Stimulated activated CD4-positive, alpha-beta T cell treated with anti-CD3 and anti-CD28 coated beads, Interleukin-4, amount 100 ng/mL, for 4 hours (primary cell): ENCODE measurements at places on chromosomes 1 and 21.

GRCh38 chr1:109894823-109895719 is 15.6 kb upstream of the CSF1 start:
- no peak for DNase-seq

DNA sequence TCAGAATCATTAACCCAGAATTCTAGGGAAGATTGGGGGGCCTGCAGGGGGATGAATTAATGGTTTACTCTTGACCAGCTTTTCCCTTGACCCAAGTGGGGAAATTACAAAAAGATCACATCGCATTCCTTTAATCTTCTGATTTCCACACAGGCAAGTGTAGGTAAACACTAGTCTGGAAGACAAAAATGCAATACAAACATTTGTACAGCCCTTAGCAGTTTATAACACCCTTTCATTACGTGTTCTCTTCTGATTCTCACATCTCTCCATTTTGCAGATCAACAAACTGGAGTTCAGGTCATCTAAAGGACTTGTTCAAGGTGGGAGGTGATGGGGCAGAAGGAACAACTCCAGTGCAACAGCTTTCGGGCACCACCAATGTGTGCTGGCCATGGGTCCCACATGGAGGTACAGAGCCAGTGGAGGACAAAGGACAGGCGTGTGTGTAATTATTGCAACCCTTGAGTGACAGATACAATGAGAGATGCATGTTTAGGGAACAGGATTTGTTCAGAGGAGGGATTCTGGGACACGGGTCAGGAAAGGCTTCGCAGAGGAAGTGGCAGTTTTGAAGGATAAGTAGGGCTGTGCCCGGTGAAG is 20.4 kb downstream of the ATF3 start:
- no peak for DNase-seq

- no peak for DNase-seq
Observed at GRCh38 chr21:38664841-38665240, 140.9 kb upstream of the ETS2 start.

DNA sequence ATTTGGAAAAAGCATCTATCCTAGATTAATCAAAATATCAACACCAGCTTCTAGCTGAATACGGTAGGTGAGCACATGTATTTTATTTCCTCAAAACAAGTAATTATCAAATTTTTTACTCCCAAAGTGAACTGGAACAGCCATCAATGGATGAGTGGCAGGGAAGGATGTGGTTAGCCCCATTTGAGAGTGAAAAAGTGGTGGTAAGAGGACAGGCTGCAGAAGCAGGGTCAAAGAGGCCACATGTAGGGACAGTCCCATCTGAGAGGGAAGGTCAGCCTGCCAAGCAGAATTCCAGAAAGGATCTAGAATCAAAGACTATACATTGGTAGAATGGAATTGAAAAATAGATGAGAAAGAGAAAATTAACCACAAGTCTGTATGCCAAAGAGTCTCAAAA is 163.8 kb downstream of the SMYD3 start:
- no peak for DNase-seq

GRCh38 chr1:89602871-89603404 is 30.0 kb upstream of the LRRC8C start:
- DNase-seq, result peak; percentile 45

GRCh38 chr1:47444562-47445465 is 7.0 kb downstream of the FOXD2 start:
- peak; percentile 24 for DNase-seq

DNA sequence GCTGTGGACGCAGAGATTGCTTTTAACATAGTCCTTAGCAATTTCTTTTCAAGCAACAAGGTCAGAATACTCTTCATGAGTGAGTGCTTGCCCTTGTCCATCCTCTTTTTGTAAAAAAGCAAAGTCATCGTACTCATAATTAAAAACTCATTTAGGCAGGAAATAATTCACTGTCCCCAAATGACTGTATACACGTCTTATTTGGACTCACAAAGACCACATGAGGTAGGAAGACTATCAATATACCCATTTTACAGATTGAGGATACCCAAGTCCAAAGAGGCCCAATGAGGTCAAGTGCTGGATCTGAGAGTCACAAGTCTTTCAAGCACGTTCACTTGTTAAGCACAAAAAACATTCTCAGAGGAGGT is 13.2 kb downstream of the ITPKB start:
- DNase-seq, result no peak

DNA sequence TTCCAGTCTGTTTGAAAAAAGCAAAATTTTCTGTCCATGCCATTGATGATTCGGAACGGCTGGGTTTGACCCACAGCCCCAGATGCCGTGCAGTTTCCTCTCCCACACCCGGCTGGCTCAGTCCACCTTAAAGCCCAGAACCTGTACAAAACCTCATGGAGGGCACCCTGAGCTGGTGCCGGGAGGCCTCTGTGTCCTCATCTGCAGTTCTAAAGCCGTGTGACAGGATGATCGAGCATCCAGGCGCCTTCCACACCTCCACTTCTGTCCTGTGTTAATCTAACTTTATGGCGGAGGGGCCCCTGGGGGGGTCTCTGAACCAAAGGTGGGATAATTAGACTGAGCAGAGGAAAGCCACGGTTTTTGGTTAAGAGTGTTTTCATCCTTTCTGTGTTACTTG is 49.6 kb downstream of the SLC37A1 start:
- DNase-seq, result no peak

DNA sequence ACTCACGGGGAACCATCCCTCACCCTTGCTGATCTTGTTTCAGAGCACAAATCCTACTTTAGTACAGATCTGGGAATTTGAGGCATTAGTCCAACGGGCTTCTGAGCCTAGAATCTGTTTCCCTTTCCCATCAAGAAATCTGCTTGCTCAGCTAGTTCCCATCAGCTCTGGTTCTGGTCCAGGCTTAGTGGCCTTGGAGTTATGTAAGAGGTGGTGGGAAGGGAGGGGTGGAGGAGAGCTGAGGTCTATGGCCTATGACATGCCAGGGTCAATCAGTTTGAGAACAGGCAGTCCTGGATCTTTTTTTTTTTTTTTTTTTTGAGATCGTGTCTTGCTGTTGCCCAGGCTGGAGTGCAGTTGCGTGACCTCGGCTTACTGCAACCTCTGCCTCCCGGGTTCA is 4.1 kb downstream of the GSTM1 start:
- DNase-seq, result no peak

DNA sequence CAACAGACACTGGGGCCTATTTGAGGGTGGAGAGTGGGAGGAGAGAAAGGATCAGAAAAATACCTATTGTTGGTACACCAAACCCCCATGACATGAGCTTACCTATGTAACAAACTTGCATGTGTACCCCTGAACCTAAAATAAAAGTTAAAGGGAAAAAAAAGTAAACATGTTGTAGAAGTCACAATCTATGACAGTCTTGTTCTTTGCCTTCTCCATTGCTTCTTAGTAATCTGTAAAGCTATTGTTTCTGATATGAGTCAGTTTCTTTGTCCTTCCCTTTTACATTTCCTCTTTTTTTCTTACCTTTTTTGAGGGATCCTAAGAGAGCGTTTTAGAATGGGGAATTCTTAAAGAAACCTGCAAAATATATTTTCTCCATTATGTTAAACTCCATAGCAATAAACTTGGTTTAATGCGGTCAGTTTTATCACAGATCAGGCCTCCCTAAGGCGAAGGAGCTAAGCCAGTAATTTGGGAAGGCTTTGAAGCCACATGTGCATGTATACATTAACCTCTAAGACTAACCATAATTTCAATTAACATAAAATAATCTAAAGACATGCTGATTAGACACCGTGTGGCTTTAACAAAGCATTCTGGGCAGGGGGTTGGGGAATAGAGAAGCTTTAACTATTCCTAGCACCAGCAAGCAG is 77.8 kb upstream of the C1orf105 start:
- DNase-seq, result no peak

GRCh38 chr1:245215071-245215470 is 60.3 kb downstream of the KIF26B start:
- DNase-seq, result no peak

DNA sequence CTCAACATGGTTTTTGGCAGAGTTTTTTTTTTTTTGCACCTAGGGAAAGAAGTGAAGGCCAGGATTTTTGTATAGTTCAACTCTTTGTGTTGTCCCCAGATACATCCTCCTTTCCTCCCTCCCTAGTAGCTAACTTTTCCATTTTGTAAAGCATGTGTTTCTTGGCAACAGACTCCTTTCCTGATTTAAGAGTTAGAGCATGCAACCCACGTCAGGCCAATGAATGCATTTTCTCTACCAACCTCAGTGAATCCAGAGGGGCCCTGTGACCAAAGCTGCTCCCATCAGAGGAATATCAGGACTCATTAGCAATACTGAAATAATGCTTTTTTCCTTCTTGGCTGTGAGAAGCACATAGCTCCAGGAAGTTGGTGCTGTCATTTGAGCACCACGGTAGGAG is 287.2 kb downstream of the LMO4 start:
- no peak for DNase-seq

DNA sequence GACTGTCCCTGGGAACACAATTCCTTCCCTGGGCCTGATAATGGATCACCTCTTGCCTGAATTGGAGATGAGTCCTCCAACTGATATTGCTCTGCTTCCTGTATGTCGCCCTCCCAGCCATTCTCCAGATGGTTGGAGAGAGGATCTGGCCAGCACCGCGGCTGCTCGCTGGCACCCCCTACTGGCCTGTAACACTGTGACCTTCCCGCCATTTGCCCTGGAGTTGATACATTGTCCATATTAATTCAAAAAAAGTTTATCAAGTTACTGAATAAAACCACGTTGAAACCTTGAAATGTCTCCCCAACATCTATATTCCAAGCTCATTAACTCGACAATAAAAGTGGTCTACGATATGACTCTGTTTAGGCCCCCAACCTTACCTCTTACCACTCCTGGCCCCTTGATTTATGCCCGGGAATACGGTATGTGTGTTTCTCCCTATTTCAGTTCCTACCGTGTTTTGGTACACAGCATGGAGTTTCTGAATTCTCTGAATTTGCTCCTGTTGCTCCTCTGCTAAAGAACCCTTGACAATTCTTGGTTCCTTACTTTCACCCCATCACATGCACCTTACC is 241.8 kb upstream of the KIAA0040 start:
- no peak for DNase-seq

DNA sequence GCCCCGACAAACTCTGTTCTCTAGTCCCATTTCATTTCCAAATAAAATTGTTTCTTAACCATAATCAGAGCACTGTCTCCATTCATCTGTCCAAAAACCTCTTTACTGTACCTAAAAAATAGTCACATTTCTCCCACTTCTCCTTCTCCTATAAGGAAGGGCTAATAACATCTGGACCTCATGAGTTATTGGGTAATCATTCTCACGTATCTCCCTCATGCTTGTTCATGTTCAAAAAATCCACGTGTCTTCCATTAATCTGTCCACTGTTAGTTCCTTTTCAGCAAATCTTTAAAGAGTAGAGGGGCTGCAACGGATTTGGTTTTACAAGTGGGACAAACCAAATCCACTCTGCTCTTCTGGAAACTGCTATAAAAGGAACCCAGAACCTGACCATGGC is 1418.8 kb downstream of the MRPL39 start:
- DNase-seq, result no peak

DNA sequence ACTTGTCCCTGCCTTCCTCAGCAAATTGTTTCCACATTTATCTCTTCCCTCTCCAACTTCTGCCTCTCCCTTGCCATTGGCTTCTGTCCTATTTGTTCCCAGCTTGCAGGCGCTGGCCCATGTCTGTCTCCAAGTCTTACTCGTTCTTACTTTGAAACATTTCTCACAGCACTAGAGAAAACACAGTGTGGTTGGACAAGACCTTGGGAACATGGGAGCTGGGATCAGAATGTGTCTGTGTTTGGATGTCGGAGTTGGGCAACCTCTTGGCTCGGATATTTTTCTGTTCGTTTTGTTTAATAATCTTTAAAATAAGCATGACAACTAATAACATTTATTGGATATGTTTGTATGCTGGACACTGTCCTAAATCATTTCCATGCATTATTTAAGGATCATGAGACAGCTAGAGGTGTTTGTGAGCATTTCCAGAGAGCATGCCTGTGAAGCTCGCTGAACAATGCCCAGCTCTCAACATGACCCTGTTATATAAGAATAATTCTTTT is 5.9 kb upstream of the BRWD1 start:
- DNase-seq, result no peak

DNA sequence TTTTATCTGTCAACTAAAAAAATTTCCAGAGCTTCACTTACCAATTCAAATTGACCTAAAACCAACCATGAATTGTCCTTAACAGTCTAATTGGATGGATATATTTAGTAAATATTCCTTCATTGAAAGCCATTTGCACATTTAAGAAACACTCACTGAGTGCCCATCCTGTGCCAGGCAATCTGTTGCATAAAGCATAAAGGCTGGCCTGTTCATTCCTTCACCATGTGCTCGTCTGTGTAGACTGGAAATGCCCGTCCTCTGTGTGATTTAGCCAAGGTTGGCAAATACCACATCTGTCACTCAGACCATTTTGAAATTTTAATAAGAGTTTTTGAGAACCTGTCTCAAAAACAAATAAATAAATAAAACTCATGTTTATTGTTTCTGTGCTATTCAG is 57.1 kb downstream of the ZNF684 start:
- DNase-seq, result no peak
